ENCODE measurements at places on chromosomes 11 and 22. TPM values are rescaled to one million over a fixed set of nuclear protein-coding genes. Genes with fewer than 3 reads are reported as not detected.
A peak's percentile ranks its signal among the peaks of the same experiment; 100 is the strongest.

- DNase-seq, result no peak
- H3K4me1 ChIP-seq, result peaks cover 50% of the 10 kb centered on the region
- no peaks in the 10 kb centered on the region for H3K27me3 ChIP-seq
- no peak overlapping the region for H3K27ac ChIP-seq
Observed at GRCh38 chr11:7522121-7522520, 8.3 kb downstream of the PPFIBP2 start.

DNA sequence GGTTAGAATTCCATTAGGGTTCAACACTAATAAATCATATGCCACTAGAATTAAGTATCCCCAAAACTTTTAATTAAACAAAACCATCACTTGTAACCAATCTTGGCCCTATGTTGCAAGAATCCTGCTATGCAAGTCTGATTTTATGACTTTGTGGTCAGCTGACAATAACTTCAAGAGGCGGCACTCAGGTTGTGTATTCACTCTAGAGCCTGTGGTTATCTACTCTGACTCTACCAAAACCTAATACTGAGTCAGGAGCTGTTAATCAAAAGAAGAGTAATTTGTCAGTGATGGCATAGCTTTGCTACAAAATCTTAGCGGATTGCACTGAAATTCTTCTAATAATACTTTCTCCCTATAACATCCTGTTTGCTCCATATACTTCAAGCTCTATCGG lies 253.7 kb downstream of the AASDHPPT start:
- DNase-seq, result no peak
- H3K27me3 ChIP-seq, result no peaks in the 10 kb centered on the region

DNA sequence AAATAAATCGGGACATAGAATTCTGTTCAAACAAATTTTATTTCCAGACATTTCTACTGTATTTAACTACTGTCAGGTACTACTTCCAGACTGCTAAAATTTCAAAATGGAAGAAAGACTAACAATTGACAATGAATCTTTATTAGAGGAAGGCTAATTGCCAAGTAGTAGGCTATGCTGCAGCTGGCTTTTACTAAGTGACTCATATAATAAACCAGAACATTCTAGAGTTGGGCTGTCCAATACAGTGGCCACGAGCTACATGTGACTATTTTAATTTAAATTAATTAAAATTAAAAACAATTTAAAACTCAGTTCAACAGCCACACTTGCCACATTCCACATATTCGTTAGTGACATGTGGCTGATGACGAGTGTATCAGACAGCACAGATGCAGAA lies 27.6 kb downstream of the CHKA start:
- DNase-seq, result no peak
- H3K4me1 ChIP-seq, result no peaks in the 10 kb centered on the region
- H3K27ac ChIP-seq, result no peak overlapping the region

DNA sequence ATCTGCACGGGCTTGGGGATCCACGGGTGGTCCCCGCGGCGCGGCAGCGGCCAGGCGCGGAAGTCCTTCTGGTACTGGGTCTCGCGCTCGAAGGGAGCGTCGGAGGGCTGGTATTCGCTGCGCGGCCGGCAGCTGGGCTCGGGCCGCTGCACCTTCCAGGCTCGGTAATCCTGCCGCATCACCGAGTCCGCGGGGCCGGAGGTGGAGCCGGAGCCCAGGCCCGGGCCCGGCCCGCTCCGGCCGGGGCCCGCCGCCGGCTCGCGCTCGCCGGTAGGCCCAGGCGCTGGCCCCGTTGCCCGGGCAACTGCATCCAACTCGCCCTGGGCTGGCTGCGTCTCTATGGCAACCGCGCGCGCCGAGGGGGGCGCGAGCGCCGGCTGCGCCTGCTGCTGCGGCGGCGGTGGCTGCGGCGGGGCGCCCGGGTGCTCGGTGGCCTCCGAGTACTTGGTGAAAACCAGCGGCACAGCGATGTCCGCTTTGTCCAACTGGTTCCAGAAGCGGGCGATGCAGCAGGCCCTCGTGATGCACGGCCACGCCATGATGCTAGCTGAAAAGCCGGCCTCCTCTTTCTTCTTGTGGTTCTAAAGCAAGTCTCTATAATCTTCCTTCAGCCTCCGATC lies 897 bp downstream of the MAP6 start:
- peak overlapping the region; percentile 24 for H3K4me3 ChIP-seq
- H3K27ac ChIP-seq, result no peak overlapping the region
- H3K27me3 ChIP-seq, result peaks cover 25% of the 10 kb centered on the region
- H3K36me3 ChIP-seq, result no peaks in the 10 kb centered on the region

GRCh38 chr11:131957201-131957600 lies 586.8 kb downstream of the NTM start:
- H3K4me1 ChIP-seq, result no peaks in the 10 kb centered on the region
- no peaks in the 10 kb centered on the region for H3K36me3 ChIP-seq
- H3K4me3 ChIP-seq, result no peak overlapping the region
- H3K27ac ChIP-seq, result no peak overlapping the region

- H3K27ac ChIP-seq, result no peak overlapping the region
- H3K36me3 ChIP-seq, result no peaks in the 10 kb centered on the region
- DNase-seq, result no peak
Observed at GRCh38 chr11:74683941-74684481, 47.2 kb downstream of the CHRDL2 start.

DNA sequence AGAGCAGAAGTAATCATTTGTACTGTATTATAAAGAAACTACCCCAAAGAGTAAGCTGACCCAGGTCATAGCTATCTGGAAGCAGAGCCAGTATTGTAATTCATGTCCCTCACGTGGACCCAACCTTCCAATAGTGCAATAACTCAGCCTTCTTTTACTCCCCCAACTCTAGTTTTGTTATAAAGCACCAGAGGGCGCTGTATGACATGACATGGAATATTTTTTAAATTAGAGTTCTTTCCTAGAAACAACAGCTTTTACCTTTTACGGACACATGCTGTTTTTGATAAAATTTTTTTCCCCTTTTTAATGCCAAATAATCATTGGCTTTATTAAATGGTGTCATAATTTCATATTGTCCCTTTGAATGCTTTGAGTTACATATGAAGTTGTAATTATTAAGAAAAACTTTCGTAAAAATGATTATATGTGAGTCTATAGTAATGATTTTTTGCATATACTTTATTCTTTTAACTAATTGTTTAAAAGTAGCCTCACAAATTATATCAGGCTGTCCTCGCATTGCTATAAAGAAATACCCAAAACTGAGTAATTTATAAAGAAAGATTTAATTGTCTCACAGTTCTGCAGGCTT lies 76.9 kb downstream of the DKK3 start:
- H3K27ac ChIP-seq, result no peak overlapping the region
- peaks cover 61% of the 10 kb centered on the region for H3K36me3 ChIP-seq
- no peak overlapping the region for H3K4me3 ChIP-seq
- no peak for DNase-seq

GRCh38 chr22:33000342-33001280 lies 57.6 kb downstream of the SYN3 start:
- no peaks in the 10 kb centered on the region for H3K36me3 ChIP-seq
- no peak overlapping the region for H3K4me3 ChIP-seq
- no peaks in the 10 kb centered on the region for H3K4me1 ChIP-seq
- no peak overlapping the region for H3K27ac ChIP-seq

DNA sequence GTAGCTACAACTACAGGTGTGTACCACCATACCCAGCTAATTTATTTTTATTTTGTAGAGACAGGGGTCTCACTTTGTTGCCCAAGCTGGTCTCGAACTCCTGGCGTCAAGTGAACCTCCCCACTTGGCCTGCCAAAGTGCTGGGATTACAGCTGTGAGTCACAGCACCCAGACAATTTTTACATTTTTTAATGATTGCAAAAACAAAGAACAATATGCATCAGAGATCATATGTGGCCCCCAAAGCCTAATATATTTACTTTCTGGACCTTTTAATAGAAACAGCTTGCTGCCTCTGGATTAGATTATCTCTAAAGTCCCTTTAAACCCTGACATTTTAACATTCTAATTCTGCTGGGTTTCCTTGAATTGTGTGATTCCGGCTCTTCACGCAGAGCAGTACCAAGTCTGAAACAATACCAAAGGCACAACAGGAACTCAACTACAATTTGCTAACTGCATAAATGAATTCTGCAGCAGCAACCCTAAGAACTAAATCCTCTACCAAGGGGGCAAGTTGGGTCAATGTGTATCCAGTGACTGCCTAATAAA lies 25.0 kb downstream of the RAB30 start:
- no peak overlapping the region for H3K4me3 ChIP-seq
- no peaks in the 10 kb centered on the region for H3K27me3 ChIP-seq
- no peak for DNase-seq
- H3K4me1 ChIP-seq, result no peaks in the 10 kb centered on the region

DNA sequence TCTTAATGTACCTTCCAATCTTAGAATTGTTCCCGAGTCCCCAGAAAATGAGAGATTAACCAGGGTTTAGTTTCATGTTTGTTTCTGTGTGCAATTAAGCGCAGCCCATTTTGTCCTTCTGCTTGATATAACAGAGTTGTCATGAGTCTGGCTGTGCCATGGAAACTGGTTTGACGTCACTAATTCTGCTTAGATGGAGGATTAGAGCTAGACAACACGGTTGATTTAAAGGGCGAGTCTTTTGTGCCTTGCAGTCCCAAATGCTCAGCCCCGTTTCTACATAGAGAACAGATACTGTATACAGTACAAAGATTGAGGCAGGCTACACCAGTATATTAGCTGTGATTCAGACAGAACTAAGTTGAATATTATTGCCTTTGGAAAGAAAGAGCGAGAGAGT lies 45.5 kb upstream of the ALKBH3 start:
- H3K4me3 ChIP-seq, result no peak overlapping the region
- no peaks in the 10 kb centered on the region for H3K27me3 ChIP-seq
- no peak overlapping the region for H3K27ac ChIP-seq
- H3K36me3 ChIP-seq, result no peaks in the 10 kb centered on the region
- H3K4me1 ChIP-seq, result no peaks in the 10 kb centered on the region

DNA sequence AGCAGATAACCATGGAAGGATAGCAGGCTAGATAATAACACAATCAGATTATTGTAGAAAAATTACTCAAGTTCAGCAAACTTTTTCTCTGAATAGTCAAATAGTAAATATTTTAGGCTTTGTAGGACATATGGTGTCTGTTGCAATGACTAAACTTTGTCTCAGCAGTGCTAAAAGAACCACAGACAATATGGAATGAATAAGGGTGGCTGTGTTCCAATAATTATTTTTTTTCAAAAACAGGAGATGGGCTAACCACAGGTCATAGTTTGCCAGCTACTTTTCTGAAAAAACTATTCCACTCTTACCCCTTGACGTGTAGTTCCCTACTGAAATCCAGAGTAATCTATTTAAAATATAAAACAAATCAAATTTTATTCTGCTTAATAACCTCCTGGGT lies 153.9 kb upstream of the LRRC4C start:
- no peaks in the 10 kb centered on the region for H3K27me3 ChIP-seq
- no peak for DNase-seq
- H3K4me1 ChIP-seq, result no peaks in the 10 kb centered on the region
- H3K36me3 ChIP-seq, result no peaks in the 10 kb centered on the region
- H3K27ac ChIP-seq, result no peak overlapping the region

DNA sequence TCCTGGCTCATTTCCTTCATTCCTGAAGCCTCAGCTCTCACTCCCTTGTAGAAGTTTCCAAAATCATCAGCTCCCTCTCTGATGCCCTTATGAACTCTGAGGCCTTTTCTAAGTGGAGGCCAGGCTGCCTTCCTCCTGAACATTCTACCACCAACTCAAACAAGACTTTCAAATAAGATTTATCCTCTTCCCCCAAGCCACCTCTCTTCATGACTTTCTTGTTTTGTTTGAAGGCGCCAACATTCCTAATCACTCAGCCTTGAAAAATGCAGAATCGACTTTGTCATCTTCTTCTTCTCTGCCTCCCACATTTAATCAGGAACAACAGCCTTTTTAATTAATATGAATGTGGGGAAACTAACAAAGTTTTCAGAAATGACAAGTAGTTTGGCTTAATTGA lies 927.9 kb downstream of the OPCML start:
- H3K27me3 ChIP-seq, result no peaks in the 10 kb centered on the region
- no peak overlapping the region for H3K27ac ChIP-seq
- DNase-seq, result no peak
- no peaks in the 10 kb centered on the region for H3K4me1 ChIP-seq

DNA sequence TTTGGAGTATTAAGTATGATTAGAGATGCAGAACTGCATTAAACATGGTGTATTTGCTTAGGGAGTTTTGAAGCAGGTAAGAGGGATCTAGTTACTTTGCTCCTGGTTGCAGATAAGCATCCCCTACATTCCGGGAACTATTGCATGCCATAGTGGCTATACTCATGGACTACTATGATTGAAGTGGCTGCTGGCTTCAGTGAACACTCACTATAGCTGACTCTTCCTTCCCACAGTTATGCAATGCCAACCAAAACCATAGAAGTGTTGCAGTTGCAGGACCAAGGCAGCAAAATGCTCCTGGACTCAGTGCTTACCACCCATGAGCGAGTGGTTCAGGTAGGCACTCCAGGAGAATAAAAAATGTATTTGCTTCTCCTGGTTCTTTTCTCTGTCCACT lies 17.0 kb downstream of the COA4 start:
- H3K36me3 ChIP-seq, result peaks cover 8% of the 10 kb centered on the region
- no peaks in the 10 kb centered on the region for H3K27me3 ChIP-seq
- H3K27ac ChIP-seq, result no peak overlapping the region
- H3K4me3 ChIP-seq, result no peak overlapping the region
- no peak for DNase-seq

DNA sequence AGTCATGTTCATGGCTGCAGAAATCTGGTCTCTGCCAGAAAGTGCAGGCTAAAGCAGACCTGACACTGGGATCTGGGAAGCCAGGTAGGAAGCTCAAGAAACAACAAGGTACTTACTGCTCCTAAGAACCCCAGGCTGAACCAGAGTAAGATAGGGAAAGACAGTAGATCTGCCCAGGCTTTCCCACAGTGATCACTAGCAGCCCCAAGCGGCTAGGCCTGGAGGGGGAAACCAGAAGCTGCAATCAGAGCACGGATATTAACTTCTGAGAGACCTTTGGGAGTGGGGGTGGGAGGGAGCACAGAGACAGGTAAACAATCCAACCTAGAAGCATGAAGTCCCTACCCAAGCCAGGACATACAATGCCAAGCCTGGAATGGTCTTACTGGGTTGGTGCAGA lies 135.2 kb upstream of the C11orf58 start:
- H3K27ac ChIP-seq, result no peak overlapping the region
- no peak overlapping the region for H3K4me3 ChIP-seq
- H3K4me1 ChIP-seq, result peaks cover 40% of the 10 kb centered on the region
- no peaks in the 10 kb centered on the region for H3K36me3 ChIP-seq
- no peak for DNase-seq
- peaks cover 61% of the 10 kb centered on the region for H3K27me3 ChIP-seq

GRCh38 chr11:46380340-46381047 lies 975 bp upstream of the MDK start:
- peak overlapping the region; percentile 66 for H3K4me3 ChIP-seq
- no peak for DNase-seq
- peak overlapping the region; percentile 38 for H3K27ac ChIP-seq

NXPE1 gene
- total RNA-seq, result not detected

PIH1D2 gene
- not detected for total RNA-seq

TRIM34 gene
- 9.9 TPM for total RNA-seq
